ENCODE measurements at places on chromosomes 11 and 22.

DNA sequence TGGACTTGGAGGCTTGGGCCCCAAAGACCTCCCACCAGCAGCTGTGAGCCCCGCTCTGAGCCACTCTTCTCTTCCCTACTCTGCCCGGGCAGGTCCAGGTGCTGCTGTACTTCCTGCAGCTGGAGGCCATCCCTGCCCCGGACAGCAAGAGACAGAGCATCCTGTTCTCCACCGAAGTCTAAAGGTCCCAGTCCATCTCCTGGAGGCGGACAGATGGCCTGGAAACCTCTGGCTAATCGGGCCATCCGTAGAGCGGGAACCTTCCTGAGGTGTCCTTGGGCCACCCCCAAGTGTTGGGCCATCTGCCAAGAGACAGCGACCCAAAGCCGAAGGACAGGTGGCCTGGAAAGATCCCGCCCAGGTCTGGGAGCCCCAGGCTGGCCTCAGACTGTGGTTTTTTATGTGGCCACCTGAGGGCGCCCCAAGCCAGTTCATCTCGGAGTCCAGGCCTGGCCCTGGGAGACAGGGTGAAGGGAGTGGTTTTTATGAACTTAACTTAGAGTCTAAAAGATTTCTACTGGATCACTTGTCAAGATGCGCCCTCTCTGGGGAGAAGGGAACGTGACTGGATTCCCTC lies 135.1 kb downstream of the BCR start:
- peak; percentile 38 for DNase-seq

DNA sequence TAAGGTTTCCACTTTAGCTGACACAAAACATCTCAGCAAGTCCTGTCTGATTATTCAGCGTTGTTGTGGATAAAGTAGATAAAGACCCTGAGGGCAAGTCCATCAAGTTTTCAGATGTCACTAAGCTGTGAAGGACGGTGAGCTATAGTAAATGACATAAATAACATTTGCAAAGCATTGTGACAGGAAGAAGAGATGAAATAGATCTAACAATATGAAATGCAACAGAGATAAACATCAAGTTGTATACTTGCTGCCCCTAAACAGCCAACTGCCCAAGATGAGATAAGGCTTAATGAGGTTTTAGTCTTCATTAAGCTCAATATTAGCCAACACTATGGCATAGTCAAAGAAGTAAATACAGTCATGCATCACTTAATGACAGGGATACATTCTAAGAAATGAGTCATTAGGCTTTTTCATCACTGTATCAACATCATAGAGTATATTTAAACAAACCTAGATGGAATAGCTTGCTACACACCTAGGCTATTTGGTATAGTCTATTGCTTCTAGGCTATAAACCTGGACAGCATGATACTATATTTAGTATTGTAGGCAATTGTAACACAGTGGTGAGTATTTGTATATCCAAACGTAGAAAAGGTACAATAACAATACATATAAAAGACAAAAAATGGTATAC lies 625.1 kb upstream of the ANO5 start:
- no peak for DNase-seq

GRCh38 chr11:66727282-66728037 lies 1.6 kb downstream of the SPTBN2 start:
- DNase-seq, result peak; percentile 20

GRCh38 chr11:72676861-72677341 lies 2.7 kb upstream of the PDE2A start:
- peak; percentile 53 for DNase-seq

GRCh38 chr11:9139628-9140357 lies 48.4 kb upstream of the SCUBE2 start:
- DNase-seq, result no peak

DNA sequence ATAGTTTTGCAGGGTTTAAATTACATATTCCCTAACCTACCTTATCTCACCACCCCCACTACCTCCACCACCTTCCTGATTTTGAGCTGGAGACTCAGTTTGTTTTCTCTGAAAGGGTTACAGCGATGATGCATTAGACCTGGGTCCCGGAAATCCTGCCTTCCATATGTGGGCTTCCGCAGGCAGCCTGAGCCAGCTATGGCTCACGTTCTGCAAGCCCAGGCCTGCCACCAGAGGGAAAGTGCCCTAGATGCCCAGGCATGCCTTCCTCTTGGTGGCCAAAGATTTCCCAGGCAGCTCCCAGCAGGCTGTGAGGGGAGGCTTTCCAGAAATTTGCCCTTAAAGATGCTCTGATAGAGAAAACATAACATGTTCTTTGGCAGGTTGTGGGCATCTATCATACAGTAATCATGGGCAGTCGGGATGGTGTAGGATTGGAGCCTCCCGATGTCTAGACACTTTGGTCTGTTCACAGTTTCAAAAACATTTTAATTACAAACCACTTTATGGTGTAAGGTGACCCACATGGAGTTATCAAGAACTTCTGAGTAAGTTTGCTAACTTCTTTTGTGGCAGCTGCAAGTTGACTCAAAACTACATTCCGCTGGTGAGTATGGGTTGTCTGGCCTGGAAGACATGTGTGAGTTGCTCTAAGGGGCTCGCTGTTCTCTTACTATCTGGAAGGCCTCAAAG lies 79.3 kb downstream of the MICAL2 start:
- DNase-seq, result no peak

DNA sequence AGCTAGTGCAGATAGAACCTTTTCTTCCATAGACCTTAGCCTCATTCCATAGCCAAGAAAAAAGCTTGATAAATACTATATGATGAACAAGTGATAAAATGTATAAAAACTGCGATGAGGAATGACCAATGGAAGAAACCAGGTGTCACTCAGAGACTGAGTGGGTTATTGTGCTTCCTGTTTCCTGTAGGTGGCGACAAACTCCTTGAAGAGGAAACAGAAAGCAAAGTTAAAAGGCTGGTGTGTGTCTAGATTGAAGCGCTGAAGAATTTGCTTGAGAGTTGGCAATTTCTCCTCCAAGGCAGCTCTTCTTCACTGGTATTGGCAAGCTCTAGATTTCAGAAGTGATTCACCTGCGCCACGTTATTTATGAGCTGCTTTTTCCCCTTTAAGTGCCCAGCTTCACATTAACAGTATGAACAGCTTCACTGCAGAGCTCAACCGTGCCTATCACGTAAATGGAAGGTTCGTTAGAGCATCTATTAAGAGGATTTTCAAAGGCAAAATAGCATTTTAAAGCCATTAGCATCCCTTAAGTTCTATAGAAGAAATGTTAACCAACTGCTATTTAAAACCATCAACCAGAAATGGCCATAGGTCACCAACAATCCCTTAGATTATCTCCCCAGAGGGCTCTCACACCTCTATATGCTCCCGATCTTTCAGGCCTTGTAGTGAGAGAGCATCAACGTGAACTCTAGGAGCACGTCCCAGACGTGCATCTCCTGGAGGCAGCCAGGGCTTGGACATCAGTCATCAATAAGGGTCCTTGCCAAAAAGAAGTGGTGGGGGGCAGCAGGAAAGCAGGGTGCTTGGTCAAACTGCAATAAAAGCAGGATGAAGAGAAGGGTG lies 179.4 kb downstream of the CADM1 start:
- DNase-seq, result no peak

DNA sequence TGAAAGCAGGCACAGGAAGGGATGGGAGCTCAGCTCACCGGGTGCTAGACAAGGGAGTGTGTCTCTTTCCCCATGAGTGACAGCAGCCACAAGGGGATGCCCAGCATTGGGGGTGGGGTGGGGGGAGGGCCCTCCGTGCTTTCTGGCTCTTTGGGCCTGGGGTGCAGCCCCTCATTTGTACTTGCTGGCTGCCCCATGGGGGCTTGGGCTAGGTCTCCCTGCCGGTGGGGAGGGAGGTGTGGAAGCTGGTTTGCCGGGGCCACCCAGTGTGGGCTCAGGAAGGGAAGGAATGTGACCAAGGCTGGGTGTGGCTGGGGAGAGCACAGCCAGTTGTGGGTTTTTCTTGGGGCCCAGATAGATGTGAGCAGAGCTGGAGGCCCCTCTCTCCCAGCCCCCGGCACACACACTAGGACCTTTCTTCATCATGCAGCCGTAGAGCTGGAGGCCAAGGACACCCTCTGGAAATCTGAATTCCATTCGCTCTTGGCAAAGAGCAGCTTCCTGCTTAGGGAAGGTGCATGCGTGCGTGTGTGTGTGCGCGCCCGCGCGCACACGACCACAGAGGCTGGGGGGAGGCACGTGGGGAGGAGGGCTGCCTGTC lies 25.8 kb downstream of the KCNQ1OT1 start:
- DNase-seq, result no peak

- DNase-seq, result no peak
Observed at GRCh38 chr22:47602732-47603131, 840.3 kb downstream of the TBC1D22A start.

- DNase-seq, result peak; percentile 92
Observed at GRCh38 chr22:31630331-31631329, 31.4 kb downstream of the PISD start.

GRCh38 chr11:62554387-62555167 lies 8.0 kb upstream of the AHNAK start:
- DNase-seq, result no peak

- peak; percentile 41 for DNase-seq
Observed at GRCh38 chr11:34653851-34654482, 33.1 kb downstream of the EHF start.

DNA sequence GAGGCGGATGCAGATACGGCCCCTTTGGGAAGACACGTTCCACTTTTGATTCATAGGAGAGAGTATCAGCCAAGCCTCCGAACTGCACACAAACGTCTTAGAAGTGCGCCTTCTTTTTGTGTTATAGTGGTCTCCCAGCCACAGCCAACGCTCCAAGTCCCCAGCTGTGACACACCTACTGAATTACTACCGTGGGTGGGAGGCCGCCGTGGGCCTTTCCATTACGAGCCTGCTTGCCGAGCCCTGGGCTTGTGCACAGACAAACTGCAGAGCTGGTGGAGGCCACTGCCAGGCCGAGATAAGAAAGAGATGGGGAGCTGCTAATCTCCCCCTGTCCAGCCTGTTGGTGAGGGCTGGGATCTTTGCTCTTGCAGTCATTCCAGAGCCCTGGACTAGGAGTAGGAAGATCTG lies 761 bp downstream of the HMBS start:
- DNase-seq, result no peak

DNA sequence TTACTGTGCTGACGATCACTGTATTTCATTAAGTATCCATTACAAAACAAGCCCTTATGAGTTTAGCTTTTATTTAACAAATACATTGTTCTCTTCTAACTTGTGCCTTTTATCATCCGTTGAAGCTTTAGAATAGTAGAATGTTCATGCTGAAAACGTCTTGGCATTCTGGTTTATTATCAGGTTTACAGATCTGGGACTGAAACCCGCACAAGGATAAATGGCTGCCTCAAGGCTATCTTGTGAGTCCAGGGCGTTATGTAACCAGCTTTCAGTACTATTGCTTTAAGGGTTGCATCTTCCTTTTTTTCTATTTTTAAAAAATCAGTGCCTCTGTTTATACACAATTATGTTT lies 66.6 kb upstream of the PRODH start:
- no peak for DNase-seq

GRCh38 chr11:67032830-67033551 lies 10.1 kb downstream of the SYT12 start:
- DNase-seq, result no peak

GRCh38 chr22:28799606-28800307 lies 612 bp downstream of the XBP1 start:
- no peak for DNase-seq

DNA sequence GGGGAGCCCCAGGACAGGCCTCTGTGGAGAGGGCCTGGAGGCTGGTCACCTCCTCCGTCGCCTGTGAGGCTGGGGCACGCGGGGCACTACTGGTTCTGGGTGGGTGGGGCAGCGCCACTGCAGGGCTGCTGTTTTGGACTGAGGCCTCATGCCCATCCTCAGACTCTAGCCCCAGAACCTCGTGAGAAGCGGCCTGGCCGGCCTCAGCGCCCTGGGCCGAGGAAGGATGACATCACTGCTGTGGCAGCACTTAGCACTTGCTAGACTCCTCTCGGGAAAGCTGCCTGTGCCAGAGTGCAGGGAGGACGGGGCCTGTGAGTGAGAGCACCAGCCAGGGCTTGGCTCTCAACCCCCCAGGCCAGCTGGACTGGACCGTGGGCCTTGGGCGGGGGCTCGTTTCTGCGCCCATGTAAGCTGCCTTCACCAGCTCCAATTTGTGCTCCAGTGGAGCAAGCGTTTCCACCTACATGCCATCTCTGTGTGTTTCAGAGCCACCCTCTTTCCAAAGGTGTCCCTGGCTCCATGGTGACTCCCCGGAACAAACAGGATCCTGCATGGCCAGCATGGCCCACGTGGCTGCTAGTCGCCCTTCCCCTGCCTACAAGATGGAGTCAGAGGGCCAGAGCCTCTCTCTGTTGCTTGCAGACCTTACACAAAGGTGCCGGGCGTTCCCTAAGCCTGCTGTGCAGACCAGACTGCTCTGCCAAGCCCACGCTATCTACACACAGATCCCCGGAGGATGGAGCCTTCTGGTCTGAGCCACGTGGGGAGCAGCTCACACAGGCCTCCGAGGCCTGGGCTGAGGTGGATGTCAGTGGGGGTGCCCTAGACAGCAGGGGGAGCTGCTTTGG lies 102.9 kb downstream of the CTTN start:
- peak; percentile 11 for DNase-seq

DNA sequence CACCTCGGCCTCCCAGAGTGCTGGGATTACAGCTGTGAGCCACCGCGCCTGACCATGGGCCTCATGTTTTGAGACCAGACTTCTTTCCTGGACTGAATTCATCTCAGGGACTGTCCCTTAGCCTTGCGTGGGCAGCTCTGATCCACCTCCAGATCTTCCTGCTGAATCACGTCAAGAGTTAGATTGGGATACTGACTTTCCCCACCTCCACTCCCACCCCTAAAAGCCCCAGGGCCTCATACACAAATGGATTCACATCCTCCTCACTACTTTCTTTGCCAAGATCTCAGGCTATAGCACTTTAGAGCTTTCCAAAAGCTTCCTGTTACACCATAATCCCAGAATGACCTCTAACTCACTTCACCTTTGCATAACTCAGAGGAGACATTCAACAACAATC lies 12.1 kb downstream of the CCDC87 start:
- DNase-seq, result no peak

DNA sequence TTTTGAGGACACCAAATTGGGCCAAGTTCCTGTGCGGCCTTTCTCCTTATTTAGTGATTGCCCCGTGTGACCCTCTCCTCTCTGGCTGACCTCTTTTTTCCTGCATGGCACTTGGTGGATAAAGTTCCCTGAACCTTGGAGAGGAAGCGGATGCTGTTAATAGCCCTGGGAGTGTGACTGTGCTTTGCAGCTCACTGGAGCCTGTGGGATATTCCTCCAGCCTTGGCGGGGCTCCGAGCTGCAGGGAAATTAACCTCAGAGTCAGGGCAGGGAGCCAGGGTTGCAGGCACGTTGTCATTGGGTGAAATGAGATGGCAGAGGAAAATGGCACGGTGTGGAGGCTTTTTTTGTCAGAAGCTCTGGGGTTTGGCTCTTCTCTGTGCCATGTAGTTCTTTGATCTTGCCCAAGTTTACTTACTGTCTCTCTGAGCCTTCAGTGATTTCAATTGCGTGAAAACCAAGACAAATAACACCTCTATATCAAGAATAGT lies 965 bp downstream of the OR9Q1 start:
- DNase-seq, result no peak
